Memory B cell (primary cell): ENCODE measurements at places on chromosomes 16 and 17.
A peak's percentile ranks its signal among the peaks of the same experiment; 100 is the strongest.

GRCh38 chr16:84959045-84959576, 52.2 kb downstream of the ZDHHC7 start:
- no peaks in the 10 kb centered on the region for H3K4me1 ChIP-seq
- no peak overlapping the region for H3K27ac ChIP-seq
- peaks cover 4% of the 10 kb centered on the region for H3K27me3 ChIP-seq
- DNase-seq, result no peak

DNA sequence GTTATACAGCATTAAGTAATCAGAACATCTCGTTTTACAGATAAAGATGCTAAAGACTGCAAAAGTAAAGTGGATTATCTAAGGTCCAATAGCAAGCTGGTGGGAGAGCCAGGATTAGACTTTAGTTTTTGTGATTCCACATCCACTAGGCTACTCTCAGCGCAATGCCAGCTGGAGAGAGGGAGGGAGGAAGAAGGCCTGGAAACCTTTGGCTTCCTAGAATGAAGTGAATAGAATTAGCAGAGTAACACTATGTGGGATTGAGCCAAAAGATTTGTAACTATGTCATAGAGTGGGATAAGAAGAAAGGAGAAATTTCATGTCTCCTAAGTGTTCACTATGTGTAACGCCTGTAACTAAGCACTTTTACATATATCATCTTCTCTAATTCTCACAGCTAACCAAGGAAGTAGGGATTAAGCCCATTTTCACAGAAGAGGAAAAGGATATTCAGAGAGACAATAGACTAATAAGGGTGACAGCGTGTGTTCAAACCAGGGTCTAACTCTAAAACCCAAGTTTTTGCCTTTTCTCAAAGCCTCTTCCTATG, 25.4 kb upstream of the NSRP1 start:
- no peaks in the 10 kb centered on the region for H3K4me1 ChIP-seq
- no peak overlapping the region for H3K4me3 ChIP-seq

- no peaks in the 10 kb centered on the region for H3K4me1 ChIP-seq
- no peaks in the 10 kb centered on the region for H3K36me3 ChIP-seq
- H3K27me3 ChIP-seq, result no peaks in the 10 kb centered on the region
- H3K27ac ChIP-seq, result no peak overlapping the region
Measured at GRCh38 chr17:58969156-58969555, 137.5 kb downstream of the TRIM37 start.

DNA sequence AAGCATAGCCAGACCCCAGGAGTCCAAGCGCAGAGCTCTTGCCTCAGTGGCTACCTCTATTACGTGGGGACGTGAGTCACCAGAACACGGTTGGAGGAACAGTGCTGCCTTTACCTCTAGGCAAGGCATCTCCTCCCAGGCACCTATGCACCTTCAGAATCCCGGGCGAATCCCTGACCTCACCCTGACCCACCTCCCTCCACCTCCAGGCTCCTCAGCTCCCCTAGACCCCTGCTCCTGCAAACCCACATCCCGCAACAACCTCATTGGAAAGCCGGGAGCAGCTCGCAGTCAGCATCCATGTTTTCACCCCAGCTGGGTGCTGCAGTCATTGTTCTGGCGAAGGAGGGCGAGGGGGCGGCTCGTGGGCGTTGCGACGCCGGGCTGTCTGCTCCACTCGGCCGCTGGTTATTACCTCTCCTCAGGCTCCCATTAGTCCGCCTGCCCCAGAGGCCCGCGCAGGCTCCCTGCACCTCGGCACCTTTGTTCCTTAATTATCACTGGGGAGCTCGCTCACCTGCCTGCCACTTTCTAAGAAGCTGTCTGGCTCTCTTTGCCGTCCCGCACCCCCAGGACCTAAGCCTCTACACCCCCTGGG, 24.6 kb upstream of the DLX4 start:
- no peaks in the 10 kb centered on the region for H3K4me1 ChIP-seq
- H3K27ac ChIP-seq, result no peak overlapping the region
- peaks cover 22% of the 10 kb centered on the region for H3K27me3 ChIP-seq
- DNase-seq, result no peak
- no peak overlapping the region for H3K4me3 ChIP-seq

GRCh38 chr17:83202002-83203000, 122.9 kb downstream of the METRNL start:
- peak overlapping the region; percentile 60 for H3K27ac ChIP-seq
- no peaks in the 10 kb centered on the region for H3K27me3 ChIP-seq
- H3K4me3 ChIP-seq, result no peak overlapping the region
- DNase-seq, result no peak
- H3K36me3 ChIP-seq, result no peaks in the 10 kb centered on the region

- DNase-seq, result no peak
- peak overlapping the region; percentile 84 for H3K27ac ChIP-seq
- peak overlapping the region; percentile 89 for H3K4me3 ChIP-seq
- H3K27me3 ChIP-seq, result no peaks in the 10 kb centered on the region
- H3K4me1 ChIP-seq, result peaks cover 46% of the 10 kb centered on the region
Measured at GRCh38 chr17:28724500-28725165, 1.4 kb downstream of the TLCD1 start.

- no peak for DNase-seq
- H3K4me1 ChIP-seq, result peaks cover 4% of the 10 kb centered on the region
- no peaks in the 10 kb centered on the region for H3K36me3 ChIP-seq
- H3K27me3 ChIP-seq, result no peaks in the 10 kb centered on the region
- no peak overlapping the region for H3K4me3 ChIP-seq
Measured at GRCh38 chr16:540645-541340, 13.3 kb downstream of the CAPN15 start.

DNA sequence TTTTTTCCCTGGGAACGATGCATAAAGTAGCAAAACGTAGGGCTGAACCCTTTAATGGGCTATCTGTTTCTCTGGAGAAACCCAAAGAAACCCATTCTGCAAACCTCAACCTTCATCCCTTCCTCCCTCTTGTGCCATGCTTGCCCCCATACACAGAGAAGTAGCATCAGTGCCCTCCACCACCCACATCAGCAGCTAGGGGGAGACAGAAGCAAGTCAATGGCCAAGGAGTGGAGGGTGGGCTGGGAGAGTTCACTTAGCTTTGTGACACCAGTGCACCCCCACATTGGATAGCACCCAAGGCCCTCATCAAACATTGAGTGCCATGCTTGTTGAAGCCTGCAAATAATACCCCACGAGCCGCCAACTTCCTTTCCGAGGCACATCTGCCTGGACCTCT, 282.4 kb downstream of the ABCC12 start:
- no peak overlapping the region for H3K27ac ChIP-seq
- no peaks in the 10 kb centered on the region for H3K4me1 ChIP-seq
- peaks cover 7% of the 10 kb centered on the region for H3K27me3 ChIP-seq
- no peak for DNase-seq
- H3K36me3 ChIP-seq, result no peaks in the 10 kb centered on the region

- H3K4me1 ChIP-seq, result no peaks in the 10 kb centered on the region
- no peak overlapping the region for H3K4me3 ChIP-seq
- no peaks in the 10 kb centered on the region for H3K36me3 ChIP-seq
Measured at GRCh38 chr16:13645601-13646245, 274.2 kb upstream of the ERCC4 start.

- DNase-seq, result no peak
- peaks cover 17% of the 10 kb centered on the region for H3K27me3 ChIP-seq
- no peaks in the 10 kb centered on the region for H3K36me3 ChIP-seq
- H3K4me3 ChIP-seq, result no peak overlapping the region
Measured at GRCh38 chr17:72569148-72569946, 448.5 kb downstream of the SOX9 start.

GRCh38 chr17:55654022-55654421, 68.6 kb downstream of the TMEM100 start:
- H3K4me3 ChIP-seq, result no peak overlapping the region
- no peaks in the 10 kb centered on the region for H3K4me1 ChIP-seq
- no peak for DNase-seq
- H3K27ac ChIP-seq, result no peak overlapping the region
- peaks cover 9% of the 10 kb centered on the region for H3K27me3 ChIP-seq

GRCh38 chr17:80561541-80562114, 17.0 kb downstream of the RPTOR start:
- no peak overlapping the region for H3K4me3 ChIP-seq
- no peak overlapping the region for H3K27ac ChIP-seq
- peaks cover 9% of the 10 kb centered on the region for H3K36me3 ChIP-seq
- H3K4me1 ChIP-seq, result peaks cover 32% of the 10 kb centered on the region

- no peak overlapping the region for H3K4me3 ChIP-seq
- no peak overlapping the region for H3K27ac ChIP-seq
- peaks cover 4% of the 10 kb centered on the region for H3K27me3 ChIP-seq
- H3K36me3 ChIP-seq, result no peaks in the 10 kb centered on the region
- peaks cover 2% of the 10 kb centered on the region for H3K4me1 ChIP-seq
- DNase-seq, result no peak
Measured at GRCh38 chr17:41367426-41368075, 2.1 kb downstream of the KRT33B start.

DNA sequence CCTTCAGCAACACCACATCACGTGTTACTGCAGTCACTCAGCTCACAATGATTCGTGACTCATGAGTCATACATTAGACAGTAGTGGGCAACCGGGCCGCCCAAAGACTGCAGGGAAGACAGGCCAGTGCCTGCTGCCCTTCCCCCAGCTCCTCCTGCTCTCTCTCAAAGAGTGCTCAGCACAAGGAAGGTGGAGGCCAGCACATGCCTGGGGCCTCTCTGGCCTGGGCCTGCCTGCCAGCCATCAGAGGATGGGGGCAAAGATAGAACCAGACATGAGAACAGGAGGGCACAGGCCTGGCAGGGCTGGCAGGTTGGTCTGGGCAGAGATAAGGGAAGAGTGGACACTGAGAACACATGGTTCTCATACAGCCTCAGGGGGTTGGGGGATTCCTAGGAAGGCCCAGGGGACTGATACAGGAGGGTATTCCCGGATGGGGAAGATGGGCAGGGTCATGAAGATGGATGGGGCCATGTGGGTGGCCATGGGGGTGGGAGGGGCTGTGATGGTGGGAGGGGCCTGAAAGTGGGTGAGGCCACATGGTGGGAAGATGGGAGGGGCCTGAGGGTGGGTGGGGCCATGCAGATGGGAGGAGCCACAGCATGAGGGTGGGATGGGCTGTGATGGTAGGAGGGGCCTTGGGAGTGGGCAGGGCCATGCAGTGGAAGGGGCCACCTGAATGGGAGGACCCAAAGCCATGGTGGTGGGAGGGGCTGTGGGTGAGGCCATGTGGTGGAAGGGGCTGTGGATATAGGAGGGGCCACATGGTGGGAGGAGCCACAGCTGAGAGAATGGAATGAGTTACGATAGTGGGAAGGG, 29.0 kb downstream of the KATNB1 start:
- no peak for DNase-seq
- no peaks in the 10 kb centered on the region for H3K36me3 ChIP-seq
- no peak overlapping the region for H3K27ac ChIP-seq

- DNase-seq, result no peak
- peaks cover 3% of the 10 kb centered on the region for H3K36me3 ChIP-seq
- no peaks in the 10 kb centered on the region for H3K27me3 ChIP-seq
Measured at GRCh38 chr17:77506371-77506991, 365.7 kb downstream of the SEC14L1 start.

- H3K4me3 ChIP-seq, result no peak overlapping the region
- no peak overlapping the region for H3K27ac ChIP-seq
- H3K4me1 ChIP-seq, result peaks cover 8% of the 10 kb centered on the region
- peaks cover 13% of the 10 kb centered on the region for H3K27me3 ChIP-seq
- no peak for DNase-seq
Measured at GRCh38 chr17:15894258-15894657, 50.7 kb upstream of the ADORA2B start.

- H3K4me1 ChIP-seq, result no peaks in the 10 kb centered on the region
- H3K4me3 ChIP-seq, result no peak overlapping the region
- H3K36me3 ChIP-seq, result no peaks in the 10 kb centered on the region
- peaks cover 13% of the 10 kb centered on the region for H3K27me3 ChIP-seq
- no peak for DNase-seq
- H3K27ac ChIP-seq, result no peak overlapping the region
Measured at GRCh38 chr16:83713597-83713996, 94.2 kb upstream of the HSBP1 start.

- H3K27me3 ChIP-seq, result no peaks in the 10 kb centered on the region
- DNase-seq, result no peak
- H3K4me1 ChIP-seq, result no peaks in the 10 kb centered on the region
- H3K27ac ChIP-seq, result no peak overlapping the region
- H3K4me3 ChIP-seq, result no peak overlapping the region
- peaks cover 48% of the 10 kb centered on the region for H3K36me3 ChIP-seq
Measured at GRCh38 chr16:57156351-57156703, 29.5 kb downstream of the PSME3IP1 start.

DNA sequence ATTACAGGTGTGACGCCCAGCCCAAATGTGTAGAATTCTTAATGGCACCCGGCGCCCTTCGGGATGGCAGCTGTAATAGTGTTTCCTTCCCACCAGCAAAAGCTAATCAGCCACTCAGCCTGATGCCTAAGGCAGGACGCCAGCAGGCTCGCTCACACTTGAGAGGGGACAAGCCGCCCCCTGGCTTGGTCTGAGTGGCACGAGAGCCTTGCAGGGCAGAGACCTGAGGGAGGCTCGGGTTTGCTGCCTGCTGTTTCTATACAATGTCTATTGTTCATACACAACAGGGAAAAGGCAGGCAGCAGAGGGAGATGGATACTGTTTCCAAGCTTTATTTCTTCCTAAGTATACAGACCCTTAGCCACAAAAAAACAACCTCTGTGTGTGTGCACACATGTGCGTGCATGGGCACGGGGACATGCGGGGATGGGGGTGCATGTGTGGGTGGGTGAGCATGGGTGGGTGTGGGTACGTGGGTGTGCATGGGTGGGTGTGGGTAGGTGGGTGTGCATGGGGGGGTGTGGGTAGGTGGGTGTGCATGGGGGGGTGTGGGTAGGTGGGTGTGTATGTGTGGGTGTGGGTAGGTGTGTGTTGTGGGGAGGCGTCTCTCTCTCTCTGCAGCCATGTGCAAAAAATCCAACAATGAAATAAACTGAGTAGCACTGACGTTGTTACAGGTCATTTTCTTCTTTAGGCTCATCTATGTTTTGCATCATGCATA, 10.0 kb downstream of the SLC38A8 start:
- no peak overlapping the region for H3K27ac ChIP-seq
- H3K27me3 ChIP-seq, result peaks cover 16% of the 10 kb centered on the region
- no peak overlapping the region for H3K4me3 ChIP-seq
- peaks cover 2% of the 10 kb centered on the region for H3K36me3 ChIP-seq
- no peak for DNase-seq

DNA sequence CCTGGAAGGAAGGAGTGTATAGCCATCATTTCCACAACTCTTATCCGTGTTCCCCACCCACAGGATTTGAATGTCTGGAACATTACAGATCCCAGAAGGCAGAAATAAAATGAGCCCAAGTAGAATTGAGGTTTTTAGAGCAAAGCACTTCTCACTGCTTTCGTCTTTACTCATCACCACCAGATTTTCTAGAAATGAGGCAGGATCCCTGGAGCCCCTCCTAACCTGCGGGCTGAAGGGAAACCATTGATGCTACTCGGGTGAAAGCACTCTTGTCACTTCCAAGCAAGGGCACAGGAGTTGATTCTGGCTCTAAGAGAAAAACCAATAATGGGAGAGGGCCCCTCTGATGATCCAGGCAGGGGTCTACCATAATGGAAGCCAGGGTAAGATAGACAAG, 2.8 kb upstream of the ALDOC start:
- peaks cover 12% of the 10 kb centered on the region for H3K4me1 ChIP-seq
- H3K27me3 ChIP-seq, result no peaks in the 10 kb centered on the region
- H3K4me3 ChIP-seq, result no peak overlapping the region
- no peak overlapping the region for H3K27ac ChIP-seq
- no peak for DNase-seq
